ENCODE measurements at places on chromosomes 5 and 9.

- DNase-seq, result no peak
These were observed 5.2 kb downstream of the MEF2C start for GRCh38 chr5:88877826-88878225.

DNA sequence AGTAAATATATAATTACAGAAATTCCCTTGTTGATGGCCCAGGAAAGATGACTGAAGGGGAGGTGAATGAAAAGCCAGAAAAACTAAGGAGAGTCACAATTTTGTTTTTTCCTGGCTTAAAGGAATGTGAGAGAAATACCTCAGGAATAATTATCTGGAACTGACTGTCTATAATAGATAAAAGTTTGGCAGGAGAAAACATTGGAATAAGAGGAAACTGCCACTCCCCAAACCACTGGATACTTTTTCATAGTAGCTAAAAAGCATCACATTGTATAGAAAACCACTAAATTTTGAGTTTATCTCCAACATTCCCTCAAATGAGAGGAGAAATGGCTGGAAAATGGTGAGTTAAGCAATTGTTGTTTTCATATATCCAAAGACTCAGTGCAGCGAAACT is 326.0 kb downstream of the NPR3 start:
- no peak for DNase-seq

DNA sequence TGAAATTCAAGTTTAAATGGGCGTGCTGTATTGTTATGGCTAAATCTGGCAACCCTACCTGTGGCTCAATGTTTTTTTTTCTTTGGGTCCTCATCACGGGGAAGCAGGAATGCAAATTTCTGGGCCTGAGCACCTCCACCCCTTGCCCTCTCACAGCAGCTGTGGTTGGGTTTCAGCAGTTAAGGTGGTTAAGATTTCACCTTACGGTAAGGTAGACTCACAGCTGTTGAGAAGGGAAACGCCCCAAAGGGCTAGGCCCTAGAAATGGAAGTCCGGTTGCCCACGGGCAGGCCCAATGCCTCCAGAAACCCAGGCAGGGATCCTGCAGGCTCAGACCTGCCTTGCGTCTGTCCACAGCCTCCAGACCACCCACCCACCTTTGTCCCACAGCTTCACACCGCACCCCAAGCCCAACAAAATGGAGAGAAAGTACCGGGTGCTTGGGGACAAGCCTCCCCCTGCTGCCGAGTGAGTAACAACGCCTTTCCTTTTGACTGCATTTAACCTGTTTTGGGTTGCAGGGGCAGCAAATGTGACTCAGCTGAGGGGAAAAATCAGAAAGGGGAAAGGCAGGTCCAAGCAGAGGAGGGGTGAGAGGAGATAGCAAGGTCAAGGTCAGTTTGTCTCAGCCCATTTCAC is 48.1 kb upstream of the TDRD7 start:
- DNase-seq, result no peak

- no peak for DNase-seq
These were observed 210.1 kb upstream of the SLC24A2 start for GRCh38 chr9:19998823-19999455.

- peak; percentile 48 for DNase-seq
These were observed 11.7 kb downstream of the TSPAN17 start for GRCh38 chr5:176658817-176659511.

DNA sequence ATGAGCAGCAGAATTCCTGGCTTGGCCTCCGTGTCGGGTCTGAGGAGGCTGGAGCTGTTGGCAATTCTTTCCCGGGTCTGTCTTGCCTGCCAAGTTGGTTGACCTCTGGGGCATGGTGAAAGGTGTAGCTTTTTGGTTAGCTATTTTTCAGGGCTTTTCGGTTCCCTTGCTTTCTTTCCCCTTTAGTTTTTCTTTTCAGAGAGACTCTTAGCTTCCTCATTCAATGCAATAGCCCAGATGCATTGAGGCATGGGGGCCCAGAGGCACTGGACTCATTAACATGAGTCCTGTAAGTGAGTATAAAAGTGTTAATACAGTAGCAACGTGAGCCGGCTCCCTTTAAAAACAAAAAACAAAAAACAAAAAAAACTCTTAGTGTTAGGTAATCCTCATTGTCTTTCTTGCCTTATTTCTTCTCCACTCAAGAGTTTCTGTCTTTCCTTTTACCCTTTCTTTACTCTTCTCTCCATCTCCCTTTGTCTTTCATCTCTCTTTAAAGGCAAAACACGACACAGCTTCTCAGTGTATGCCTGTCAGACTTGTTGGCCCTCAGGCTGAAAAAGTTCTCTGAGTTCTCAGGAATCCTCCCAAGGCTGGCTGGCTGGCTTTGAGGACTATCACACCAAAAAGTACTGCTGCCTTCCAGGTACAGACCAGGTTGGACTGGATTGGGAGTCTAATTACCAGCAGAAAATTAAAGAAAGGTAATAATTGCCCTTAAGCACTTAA is 289.9 kb upstream of the TUT7 start:
- DNase-seq, result no peak

DNA sequence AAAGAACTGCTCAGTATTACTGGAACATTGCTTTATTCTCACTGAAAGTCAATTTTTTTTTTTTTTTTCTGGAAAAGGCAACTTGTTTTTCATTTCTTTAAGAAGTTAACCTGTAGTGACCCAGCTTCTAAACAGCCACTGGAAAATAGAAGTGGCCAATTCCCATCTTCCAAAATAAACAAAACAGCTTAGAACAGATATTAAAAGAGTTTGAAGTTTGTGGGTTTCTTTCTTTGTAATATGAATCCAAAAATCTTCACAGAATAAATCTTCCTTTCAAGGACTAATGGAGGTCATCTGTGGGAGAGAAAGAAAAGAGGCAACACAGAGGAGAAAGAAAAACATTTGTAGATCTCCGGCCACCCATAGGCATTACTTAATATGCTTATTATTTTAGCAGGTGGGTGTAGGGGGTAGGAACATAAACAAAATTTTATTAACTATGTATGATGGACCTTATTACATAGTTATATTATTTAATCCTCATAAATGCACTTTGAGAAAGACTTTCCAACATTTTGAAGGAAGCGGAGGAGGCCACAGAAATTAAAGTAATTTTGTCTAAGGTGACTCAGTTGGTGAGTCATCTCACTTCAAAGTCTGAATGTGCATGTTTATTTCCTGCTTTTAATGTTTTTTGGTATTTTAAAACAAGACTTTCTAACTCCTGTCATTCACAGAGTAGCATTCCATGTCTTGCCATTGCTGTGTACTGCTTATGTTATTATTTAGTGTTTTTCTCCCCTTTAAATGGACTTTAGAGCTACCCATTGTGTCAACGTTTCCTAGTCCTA is 1791.8 kb upstream of the WWC1 start:
- DNase-seq, result no peak

GRCh38 chr9:4297786-4298254 is 2.0 kb downstream of the GLIS3 start:
- DNase-seq, result peak; percentile 26

DNA sequence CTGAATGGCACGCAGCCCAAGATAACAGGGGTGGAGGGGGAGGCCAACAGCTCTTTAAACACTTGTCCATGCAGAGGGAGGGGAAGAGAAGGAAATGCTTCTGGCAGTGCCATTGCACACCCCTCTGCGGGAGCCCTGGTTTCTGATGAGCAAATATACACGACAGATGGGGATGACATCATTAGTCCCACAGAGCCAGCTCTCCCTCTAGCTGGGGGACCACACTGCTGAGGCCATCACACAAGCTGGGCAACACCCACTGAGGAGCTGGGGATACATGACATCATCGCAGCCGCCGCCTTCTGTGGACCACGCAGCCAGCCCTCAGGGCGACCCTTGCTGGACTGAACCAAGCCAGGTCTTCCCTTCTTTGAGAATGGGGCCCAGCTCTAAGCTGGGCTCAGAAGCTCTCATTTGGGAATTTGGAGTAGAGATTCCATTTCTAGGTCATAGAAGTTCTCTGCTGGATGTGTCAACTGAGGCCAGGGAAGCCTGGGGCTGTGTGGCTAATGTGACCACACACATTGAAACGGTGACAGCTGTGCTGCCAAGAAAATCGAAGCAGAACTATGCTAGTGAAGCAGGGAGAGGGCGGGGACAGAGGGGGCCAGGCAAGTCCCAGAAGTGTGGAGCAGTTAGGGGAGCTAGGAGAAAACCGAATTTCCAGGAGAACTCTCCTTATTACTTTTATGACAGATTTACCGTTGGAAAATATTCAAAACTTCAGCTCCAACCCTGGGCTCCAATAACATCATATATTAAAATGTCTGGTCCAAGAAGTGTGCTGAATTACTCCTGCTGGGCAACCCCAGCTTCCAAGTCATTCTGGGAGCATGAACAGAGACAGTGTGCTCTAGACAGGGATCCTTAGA is 79.5 kb downstream of the PRRT1B start:
- no peak for DNase-seq

GRCh38 chr9:96612966-96613589 is 6.6 kb downstream of the CDC14B start:
- DNase-seq, result no peak

GRCh38 chr5:96839071-96839592 is 31.4 kb upstream of the ERAP1 start:
- DNase-seq, result no peak

DNA sequence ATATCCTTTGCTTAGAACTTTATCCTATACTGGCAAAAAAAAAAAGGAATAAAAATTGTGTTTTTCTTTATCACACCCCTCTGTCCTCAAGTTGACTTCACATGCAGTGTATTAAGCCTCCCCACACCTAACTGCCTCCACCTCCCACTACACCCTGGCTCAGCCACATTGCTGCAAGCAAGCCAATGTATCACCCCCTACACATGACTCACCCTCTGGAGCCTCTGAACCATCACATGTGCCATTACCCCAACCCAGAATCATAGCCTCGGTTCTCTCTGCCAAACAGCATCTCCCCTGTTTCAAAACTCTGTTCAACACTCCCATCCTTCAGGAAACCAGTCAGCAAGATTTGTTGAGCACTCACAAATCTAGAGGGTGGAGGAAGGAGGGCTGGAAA is 209.0 kb downstream of the CWC27 start:
- DNase-seq, result no peak

- peak; percentile 67 for DNase-seq
These were observed 40.1 kb downstream of the PRRT1B start for GRCh38 chr9:131585375-131585774.

- no peak for DNase-seq
These were observed 39.5 kb upstream of the MAMDC2 start for GRCh38 chr9:70003901-70004714.

- no peak for DNase-seq
These were observed 257.8 kb downstream of the BNC2 start for GRCh38 chr9:16612627-16613026.

DNA sequence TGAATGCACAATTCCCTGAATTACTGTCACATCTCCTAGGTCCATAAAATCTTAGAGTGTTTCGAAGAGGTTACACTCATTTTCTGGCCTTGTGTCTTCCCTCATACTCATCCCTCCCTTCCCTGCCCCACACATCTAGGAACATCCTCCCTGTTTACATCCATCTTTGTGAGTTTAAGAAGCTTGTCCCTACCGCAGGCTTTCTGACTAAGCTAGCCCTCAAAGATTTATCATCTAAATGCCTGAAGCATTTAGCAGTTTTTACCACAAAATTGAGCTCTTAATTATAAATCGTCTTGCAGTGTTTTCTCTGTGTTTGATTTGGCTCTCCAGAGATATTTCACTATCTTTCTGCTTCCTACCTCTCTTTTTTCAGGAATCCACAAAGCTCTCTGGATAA is 374.8 kb downstream of the KIAA0825 start:
- no peak for DNase-seq

GRCh38 chr5:98099448-98100105 is 673.9 kb upstream of the RGMB start:
- no peak for DNase-seq

GRCh38 chr5:106331415-106331814 is 1339.3 kb downstream of the EFNA5 start:
- DNase-seq, result no peak

- DNase-seq, result no peak
These were observed 7.3 kb downstream of the C9orf50 start for GRCh38 chr9:129613520-129614175.

- no peak for DNase-seq
These were observed 13.1 kb downstream of the NACC2 start for GRCh38 chr9:136081826-136082495.

DNA sequence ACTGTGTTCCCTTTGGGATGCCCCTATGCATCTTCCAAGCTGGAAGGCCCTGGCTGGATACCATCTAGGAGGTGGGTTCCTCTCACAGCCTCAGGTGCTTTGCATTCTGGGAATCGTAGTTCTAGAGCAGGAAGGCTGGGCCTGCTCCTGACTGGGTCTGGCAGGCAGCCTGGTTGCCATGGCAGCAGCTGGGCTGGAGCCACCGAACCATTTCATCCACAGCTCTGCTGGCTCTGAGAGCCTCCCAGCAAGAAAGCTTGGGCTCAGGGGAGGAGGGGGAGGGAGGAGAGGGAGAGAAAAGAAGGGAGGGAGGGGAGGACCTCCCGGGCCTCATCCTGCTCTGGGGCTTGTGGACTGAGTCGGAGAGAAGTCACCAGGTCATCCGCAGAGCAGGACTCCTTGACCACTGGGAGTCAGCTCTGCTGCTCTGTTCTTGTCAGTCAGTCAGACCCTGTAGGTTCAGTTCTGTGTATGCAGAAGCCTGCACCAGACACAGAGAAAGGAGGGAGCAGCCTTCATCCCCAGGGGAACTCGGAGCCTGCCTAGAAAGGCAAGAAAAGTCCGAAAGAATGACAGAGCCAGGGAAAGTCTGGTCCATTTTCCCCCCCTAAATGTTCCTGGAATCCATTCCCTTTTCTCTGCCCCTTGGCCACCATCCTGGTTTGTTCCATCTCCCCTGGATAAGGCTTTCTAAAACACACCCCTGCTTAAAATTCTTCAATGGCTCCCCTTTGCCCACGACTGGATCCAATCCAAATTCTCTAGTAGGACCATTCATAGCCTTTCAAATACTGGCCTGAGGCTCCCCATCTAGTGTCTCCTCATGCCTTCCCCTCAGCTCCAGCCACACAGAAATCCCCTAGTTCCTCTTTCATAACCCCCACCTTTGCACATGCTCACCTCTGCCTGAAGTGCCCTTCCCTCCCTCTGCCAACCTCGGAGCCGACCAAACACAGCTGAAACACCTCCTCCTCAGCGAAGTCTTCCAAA is 65.4 kb upstream of the ARAP3 start:
- DNase-seq, result no peak

DNA sequence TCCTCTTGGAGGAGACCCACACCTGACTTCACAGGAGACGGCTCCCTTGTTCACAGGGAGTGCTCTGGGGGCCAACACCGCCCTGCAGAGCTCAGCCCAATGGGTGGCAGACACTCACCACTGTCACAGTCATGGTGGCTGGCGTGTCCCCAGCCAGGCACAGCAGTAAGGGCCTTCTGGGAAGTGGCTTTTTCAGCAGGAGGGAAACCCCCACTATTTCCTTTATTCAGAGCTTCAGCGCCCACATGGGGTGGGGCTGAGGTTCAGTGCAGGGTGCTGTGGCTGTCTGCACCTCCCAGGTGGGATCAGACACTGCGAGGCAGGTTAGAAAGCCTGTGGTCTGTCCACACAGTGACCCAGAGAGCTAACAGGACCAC is 3.6 kb upstream of the SNAPC4 start:
- peak; percentile 87 for DNase-seq
